ENCODE measurements at places on chromosomes 6 and 20.

GRCh38 chr6:111743862-111744692, 129.2 kb downstream of the FYN start:
- DNase-seq, result no peak

- no peak for DNase-seq
Observed at GRCh38 chr6:156955494-156956183, 178.5 kb downstream of the ARID1B start.

- DNase-seq, result no peak
Observed at GRCh38 chr6:42933205-42933604, 3.9 kb downstream of the CNPY3 start.

- no peak for DNase-seq
Observed at GRCh38 chr6:49826743-49827406, 39.5 kb downstream of the CRISP1 start.

DNA sequence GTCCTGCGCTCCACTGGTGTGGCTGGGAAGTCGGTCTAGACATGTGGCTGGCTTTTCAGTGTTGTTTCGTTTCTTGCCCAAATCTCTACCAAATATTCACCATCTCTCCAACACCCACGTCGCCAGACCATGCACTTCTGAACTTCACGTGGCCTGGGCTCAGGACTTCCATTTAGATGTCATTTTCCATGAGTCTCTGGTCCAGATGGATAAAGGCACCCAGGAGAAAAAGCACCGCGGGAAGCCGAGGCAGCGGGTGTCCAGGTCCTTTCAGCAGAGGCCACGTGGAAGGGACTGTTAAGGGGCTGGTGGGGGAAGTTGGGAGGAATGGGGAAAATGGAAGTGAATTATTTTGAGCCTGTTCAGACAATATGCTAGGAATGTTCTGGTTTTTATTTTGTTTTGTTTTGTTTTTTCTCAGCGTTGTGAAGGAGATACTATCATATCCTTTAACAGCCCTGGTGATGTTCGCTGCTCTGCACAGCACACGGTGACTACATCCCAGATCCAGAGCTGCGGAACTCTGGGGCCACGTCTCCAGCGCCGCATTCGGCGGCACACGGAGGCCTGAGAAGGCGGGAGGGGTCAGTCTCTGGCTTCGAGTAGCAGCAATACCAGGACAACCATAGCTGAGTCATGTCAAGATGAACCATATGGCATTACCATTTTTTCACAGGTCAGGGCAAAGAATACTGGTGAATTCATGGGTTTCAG, 230.3 kb downstream of the THBS2 start:
- no peak for DNase-seq

GRCh38 chr20:61451009-61451408, 198.9 kb downstream of the CDH4 start:
- DNase-seq, result no peak

GRCh38 chr20:58693226-58694006, 816 bp downstream of the NPEPL1 start:
- DNase-seq, result peak; percentile 19

DNA sequence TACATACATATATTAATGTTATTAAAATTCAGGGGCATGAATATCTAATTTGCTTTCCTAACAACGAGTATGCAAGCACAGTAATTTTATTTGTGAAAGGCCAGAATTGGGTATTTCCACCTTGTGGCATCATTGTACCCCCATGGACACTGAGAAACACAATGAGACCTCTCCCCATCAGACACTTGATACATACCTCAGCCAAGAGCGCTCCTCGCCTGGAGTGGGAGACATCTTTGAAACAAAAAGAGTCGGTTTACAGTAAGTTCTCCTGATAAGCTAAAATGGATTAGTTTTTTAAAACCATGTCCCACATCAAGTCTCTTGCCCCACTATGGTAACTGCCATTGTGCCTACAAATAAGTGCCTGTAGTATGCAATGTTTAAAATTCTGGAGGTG, 2.1 kb downstream of the CNR1 start:
- peak; percentile 34 for DNase-seq

DNA sequence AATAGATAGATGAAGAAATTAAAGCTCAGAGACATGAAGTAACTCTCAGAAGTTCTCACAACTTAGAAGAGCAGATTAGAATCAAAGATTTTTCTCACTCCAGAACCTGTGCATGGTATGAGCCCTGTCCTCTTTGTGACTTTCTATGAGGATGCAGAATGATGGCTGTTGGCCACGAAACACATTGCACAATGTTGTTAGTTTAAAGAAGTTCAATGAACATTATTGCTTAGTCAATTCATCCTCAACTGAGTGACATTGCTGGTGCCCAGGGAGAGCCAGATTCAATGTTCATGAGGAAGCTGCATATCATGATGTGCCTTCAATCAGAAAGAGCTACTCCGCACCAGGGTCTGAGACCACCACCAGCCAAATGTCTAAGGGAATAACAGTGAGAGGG, 633.1 kb downstream of the PTPRT start:
- no peak for DNase-seq

GRCh38 chr6:41657131-41658094, 19.1 kb downstream of the MDFI start:
- DNase-seq, result no peak

GRCh38 chr6:158629367-158630221, 14.9 kb downstream of the DYNLT1 start:
- peak; percentile 17 for DNase-seq

DNA sequence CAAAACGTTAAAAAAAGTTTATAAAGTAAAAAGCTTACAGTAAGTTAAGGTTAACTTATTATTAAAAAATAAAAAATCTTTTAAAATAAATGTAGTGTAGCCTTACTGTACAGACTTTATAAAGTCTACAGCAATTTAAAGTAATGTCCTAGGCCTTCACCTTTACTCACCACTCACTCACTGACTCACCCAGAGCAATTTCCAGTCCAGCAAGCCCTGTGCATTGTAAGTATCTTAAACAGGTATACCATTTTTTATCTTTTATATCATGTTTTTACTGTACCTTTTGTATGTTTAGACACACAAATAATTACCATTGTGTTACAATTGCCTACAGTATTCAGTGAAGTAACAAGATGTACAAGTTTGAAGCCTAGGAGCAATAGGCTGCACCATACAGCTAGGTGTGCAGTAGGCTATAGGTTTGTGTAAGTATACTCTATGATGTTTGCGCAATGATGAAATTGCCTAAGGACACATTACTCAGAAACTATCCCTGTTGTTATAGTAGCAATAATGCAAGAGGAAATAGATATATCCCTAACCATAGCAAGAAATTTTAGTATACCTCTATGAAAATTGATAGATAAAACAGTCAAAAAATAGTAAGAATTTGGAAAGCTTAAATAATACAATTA, 39.5 kb downstream of the FBXO5 start:
- DNase-seq, result no peak

GRCh38 chr20:4014031-4014474, 1.3 kb downstream of the RNF24 start:
- DNase-seq, result peak; percentile 82

- DNase-seq, result peak; percentile 52
Observed at GRCh38 chr6:119566546-119567260, 217.1 kb upstream of the MAN1A1 start.

DNA sequence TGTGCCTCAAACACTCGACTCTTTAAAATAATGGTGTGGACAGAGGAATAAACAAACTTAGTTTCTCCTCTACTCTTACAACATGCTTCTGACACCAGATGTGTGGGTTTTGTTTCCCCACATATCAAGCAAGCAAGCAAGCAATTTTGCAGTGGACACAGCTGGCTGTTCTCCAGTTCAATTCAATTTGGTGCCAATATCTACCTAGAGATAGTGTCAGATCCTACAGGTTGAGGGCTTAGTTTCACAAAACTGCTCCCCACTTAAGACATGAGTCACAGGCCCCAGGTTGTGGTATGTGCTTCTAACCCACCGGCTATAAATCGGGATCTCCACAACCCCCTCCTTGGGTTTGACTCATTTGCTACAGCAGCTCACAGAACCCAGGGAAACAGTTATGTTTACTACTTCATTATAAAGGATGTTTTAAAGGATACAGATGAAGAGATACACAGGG, 131.4 kb upstream of the TRAF3IP2 start:
- no peak for DNase-seq

GRCh38 chr6:139647016-139647415, 272.6 kb upstream of the CITED2 start:
- no peak for DNase-seq

GRCh38 chr6:39273406-39273821, 40.8 kb downstream of the KCNK17 start:
- no peak for DNase-seq

GRCh38 chr6:11198663-11199603, 33.5 kb downstream of the NEDD9 start:
- no peak for DNase-seq

GRCh38 chr6:86010915-86011786, 368.5 kb upstream of the SYNCRIP start:
- no peak for DNase-seq

- no peak for DNase-seq
Observed at GRCh38 chr20:14521016-14521415, 183.6 kb upstream of the FLRT3 start.

DNA sequence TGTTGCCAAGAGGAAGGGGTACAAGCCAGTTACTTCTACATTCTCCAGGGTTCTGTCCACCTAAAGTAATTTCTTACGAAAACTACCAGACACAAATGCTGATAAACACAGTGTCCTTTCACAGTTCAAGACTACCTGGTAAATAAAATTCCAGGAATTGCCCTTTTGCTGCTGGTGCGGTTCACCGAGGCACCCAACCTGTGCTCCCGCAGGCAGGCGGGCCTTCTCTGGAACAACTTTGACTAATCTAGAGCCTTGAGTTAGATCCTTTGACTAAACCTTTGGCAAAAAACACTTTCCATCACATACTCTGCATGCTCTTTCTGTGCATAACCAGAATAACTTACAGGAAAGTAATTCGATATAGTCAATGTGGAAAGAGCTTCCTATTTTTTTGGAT, 107.0 kb downstream of the HUS1B start:
- no peak for DNase-seq

DNA sequence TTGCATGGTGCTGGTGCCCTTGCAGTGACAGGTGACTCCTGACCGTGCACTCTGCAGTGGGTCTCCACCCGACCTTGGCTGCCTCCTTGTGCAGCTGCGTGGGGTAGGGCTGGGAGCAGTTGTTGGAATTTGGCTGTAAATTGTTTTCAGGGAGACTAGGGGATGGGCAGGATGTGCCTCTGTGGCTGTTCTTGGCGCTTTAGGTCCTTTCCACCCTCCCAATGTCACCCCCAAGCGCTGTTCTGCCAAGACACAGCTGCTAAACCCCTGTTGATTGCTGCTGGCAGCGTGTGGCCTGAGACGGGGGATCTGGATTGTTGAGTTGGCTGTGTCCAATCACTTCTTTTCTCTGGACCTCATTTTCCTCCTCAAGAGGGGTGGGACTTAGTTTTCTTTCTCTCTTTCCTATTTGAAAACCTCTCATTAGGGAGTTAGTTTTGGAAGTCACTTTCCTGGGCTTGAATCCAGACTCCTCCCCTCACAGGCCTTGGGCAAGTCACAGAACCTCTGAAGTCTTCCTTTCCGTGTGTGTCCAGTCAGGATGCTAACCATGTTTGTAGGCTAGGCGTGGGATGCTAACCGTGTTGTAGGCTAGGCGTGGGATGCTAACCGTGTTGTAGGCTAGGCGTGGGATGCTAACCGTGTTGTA, 8.5 kb downstream of the IGF2R start:
- DNase-seq, result no peak

DNA sequence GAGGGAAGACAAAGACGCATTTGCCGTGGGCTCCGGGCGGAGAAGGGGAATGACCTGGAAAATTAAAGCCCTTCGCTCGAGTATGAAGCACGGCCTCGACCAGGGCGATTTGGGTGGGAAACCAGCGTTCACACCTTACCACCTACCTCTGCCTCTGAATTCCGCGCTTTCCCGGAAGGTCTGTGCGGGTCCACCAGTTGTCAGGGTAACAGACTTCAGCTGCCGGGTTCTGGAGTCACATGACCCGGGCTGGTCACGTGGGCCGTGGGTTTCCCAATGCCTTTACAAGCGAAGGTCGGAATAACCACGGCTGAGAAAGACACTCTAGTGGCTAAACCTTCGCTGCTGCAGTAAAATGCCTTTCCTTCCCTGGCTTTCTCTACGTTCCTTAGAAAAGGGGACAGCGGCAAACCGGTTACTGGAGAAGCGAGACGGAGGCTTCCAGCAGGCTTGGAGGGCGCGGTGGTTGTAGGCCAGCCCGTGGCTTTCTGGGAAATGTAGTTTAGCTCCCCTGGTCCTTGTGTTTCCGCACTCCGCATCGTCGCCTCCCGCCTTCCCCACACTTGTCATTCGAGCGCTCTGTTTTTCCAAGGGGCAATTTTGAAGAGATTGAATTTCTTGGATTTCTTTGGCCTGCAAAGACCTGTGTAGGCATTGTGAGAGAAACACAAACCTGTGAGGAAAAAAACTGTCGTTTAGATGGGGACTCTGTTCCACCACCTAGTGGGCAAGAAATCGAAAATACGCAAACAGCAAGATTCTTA, at the start of gene CEP162:
TSS of gene CEP162 (minus strand) at position 210 of the 764 bp plus-strand sequence. CDS start 1,250 bp downstream, outside the sequence.
- peak; percentile 89 for DNase-seq

GRCh38 chr6:170360476-170360875, 53.9 kb downstream of the FAM120B start:
- DNase-seq, result no peak

DNA sequence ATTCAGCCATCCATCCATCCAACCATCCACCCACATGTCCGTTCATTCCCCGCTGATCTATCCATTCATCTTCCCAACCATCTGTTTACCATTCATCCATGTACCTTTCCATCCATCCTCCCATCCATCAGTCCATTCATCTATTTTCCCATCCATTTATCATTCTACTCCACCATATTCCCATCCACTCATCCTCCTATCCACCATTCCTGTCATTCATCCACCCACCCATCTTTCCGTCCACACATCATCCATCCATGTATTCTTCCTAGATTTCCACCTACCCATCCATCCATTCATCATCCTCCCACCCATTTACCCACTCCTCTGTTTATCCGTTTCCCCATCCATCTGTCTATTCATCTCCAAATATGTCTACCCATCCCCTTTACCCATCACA, 6.8 kb downstream of the BPIFB6 start:
- no peak for DNase-seq

GRCh38 chr20:41027872-41028358, 707 bp upstream of the TOP1 start:
- DNase-seq, result peak; percentile 53

DNA sequence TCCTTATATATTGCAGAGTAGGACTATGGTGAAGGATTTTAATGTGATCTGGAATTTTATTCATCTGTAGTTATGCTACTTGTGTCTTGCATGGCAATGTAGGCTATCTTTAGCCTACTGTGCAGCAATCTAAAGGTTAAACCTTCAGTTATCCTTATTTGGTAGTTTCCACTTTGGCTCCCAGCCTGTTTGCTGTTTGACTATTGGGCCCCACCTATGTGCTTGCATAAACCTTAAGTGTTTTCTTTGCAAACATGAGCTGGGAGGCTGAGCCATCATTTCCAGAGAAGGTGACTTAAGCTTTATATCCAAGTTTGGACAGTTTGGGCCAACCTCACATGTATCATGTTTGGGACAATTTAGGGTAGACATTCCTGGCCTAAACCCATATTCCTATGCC, 537.5 kb downstream of the BTBD3 start:
- DNase-seq, result no peak

GRCh38 chr6:138115877-138116660, 8.8 kb upstream of the PERP start:
- peak; percentile 82 for DNase-seq

- no peak for DNase-seq
Observed at GRCh38 chr6:2734488-2735166, 16.1 kb downstream of the MYLK4 start.

- no peak for DNase-seq
Observed at GRCh38 chr20:35517125-35517524, 12.3 kb downstream of the C20orf173 start.

- no peak for DNase-seq
Observed at GRCh38 chr6:83589076-83589475, 76.7 kb downstream of the PRSS35 start.

All from NCI-H82 (cell line).